NCI-H1092 treated with DMSO at 0.1 percent for 48 hours (cell line): ENCODE measurements at places on chromosomes 12 and 14.

DNA sequence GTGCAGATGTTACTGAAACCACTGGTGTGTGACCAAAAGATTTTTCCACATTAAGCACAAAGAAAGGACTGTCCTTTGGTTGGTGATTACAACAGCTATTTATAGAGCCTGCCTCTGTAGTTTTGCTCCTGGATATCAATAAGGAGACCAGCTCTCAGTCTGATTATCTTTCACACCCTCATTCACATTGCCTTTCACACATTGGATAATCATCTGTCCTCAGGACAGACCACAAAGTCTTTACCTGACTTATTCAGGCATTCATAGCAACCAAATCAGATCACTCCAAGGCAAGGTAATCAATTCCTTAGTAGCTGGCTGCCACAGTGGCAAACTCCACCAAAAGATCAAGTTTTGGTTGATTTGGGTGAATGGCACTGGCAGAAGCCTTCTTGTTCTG lies 59.6 kb upstream of the CPSF6 start:
- DNase-seq: no peak

GRCh38 chr12:112584266-112584722 lies 165.5 kb downstream of the PTPN11 start:
- DNase-seq: no peak

- no peak for DNase-seq
These were observed 17.8 kb downstream of the PAPOLA start for GRCh38 chr14:96519970-96520369.

DNA sequence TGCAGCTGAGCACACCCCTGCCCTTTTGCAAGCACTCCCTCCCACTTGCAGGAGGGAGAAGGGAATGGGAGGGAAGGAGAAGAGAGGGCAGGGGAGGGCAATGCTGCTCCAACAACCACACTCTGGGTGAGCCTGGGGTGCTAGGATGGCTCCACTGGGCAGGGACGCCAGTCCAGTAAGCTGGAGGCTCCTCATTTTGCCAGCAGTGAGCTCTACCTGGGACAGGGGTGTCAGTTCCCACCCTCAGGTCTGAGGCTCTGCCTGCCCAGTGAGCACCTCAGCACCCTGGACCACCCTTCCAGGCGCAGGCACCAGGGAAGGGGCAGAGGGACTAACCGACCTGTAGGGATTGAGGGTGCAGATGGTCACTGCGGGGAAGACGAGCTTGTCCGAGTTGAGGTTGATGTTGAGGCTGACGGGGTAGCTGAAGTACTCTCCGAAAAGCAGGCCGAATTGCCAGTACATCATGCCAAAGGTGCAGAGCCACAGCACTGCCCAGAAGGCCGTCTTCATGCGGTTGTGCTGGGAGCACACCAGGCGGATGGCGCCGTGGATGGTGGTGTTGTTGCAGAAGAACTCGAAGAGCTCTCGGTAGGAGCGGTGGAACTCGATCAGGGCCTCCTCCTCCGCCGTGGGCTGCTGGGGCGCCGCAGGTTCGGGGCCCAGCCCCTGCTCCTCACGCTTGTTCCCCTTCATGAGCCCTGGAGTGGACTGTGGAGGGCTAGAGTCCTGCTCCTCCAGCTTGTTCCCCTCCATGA lies 1.2 kb downstream of the SCNN1A start:
- DNase-seq: no peak

- DNase-seq: no peak
These were observed 518.7 kb upstream of the MGAT4C start for GRCh38 chr12:86774841-86775388.

DNA sequence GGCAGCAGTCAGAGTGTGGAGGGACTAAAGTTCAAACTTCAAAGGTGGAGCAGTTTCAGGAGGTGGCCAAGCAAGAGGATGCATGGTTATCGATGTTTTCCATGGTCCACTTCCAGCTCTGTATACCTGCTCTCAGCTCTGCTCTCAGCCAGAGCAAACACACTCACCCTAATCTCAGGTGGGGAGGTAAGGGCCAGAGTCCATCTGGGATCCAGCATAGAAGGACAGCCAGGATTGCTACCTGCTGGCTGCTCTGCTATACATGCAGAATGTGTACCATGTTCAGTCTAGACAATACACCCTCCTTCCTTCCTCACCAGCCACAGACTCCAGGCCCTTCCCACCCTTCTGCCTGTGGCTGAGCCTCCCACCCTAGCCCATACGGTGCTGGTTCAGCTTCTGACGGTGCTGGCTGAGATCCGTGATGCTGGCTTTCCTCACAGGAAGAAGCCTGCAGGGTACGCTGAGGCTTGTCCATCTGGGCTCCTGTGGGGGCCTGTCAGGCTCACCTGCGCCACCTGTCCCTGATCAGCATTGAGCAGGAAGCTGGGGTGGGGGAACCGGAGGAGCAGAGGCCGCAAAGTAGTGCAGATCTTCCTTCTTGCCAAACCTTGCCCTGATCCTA lies 2.4 kb downstream of the CBLN3 start:
- no peak for DNase-seq

- peak; percentile 49 for DNase-seq
These were observed 769 bp downstream of the FKBP4 start for GRCh38 chr12:2795291-2796186.

- DNase-seq: no peak
These were observed 112.0 kb upstream of the TMCC3 start for GRCh38 chr12:94762259-94762942.

DNA sequence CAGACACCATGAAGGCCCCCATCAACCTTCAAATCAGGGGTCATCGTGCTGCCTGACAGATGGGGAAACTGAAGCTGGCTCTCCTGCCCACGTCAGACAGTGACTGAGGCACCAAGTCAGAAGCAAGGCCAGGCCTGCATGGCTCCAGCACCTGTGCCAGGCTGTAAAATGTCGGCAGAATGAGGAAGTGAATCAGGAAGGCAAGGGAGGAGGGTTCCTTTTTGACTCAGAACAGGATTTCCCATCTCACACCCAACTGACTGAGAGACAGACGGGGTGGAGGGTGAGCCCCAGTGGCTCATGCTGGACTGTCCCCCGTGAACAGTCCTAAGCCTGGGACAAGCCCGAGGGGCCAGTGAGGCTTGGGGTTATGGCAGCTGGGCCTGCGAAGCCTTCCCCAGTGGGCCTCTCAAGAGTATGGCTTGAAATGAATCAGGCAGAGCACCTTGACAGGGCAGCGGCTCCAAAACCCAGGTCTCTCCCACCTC lies 20.9 kb downstream of the SYNE3 start:
- DNase-seq: no peak

- DNase-seq: no peak
These were observed 41.9 kb upstream of the ZFP36L1 start for GRCh38 chr14:68834816-68835215.

- no peak for DNase-seq
These were observed 183.3 kb downstream of the RBM19 start for GRCh38 chr12:113782873-113783272.
